AG09319 (cell line): ENCODE measurements at places on chromosomes 3 and 15.

DNA sequence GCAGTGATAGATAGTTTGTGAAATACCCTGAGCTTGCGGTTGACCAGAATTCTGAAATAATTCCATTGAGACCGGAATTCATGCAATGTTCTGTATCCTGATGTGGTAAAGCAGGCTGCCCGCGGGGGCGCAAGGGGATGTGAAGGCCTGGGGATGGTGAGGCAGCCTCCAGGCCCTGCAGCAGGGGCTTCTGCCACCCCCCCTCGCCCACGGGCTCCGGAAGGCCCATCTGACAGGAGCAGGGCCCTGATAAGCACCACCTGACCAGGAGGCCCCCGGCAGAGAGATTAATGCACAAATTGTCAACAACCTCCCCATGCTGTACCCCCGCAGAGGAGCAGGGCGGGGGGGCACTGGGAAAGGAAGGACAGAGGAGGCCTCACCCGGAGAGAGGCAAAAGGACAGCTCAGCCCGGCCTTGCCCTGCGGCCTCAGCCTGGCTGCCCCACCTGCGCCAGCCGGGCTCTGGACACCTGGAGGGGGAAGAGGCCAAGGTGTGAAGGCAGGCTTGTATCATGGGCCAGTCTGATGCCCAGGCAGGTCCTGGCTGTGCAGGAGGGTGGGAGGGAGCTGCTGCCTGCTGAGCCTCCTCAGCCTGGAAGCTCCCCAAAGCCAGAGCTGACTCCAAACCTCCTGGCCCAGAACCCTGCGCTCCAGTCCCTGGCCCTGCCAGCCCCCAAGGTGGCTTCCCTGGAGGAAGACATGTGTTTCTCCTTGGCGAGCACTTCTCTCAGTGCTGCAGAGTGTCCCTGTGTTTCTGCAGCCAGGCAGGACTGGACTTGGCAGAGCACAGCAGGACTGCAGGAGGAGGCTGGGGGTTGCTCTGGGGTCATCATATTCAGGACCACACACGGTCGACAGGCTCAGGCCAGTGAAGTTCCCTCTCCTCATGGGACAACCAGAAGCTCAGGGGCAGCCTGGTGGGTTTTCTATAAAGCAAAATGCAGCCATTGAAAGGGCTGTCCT is 46.5 kb downstream of the RPN1 start:
- DNase-seq, result no peak

- no peak for DNase-seq
These were observed 495.9 kb upstream of the NECTIN3 start for GRCh38 chr3:110575702-110576101.

DNA sequence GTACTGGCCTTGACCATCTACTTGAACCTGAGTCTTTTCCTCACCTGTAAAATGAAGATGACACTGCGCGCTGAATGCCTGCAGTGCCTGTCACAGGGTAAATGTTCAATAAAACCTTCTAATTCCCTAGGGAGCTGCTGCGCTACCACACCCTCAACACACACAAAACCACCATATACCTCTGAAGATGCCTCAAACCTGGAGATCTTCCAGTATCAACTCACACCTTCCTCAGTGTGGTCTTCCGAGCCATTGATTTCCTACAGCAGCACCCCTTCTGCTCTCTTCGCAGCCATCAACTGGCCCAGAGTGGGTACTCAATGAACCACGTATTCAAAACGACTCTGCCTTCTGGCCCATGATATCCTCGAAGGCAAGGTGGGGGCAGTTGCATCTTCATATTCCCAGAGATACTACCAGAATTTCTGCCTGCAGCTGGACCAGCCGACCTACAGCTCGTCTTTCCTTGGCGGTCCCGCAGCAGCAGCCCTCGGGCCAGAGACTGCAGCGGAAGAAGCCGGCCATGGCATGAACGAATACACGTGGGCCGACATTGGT is 695 bp downstream of the RPL32 start:
- DNase-seq, result no peak

- DNase-seq, result no peak
These were observed 12.3 kb downstream of the ISLR start for GRCh38 chr15:74185710-74186348.

GRCh38 chr15:59332009-59332408 is 40.7 kb downstream of the MYO1E start:
- DNase-seq, result no peak

- DNase-seq, result no peak
These were observed 252.8 kb downstream of the ZIC1 start for GRCh38 chr3:147661916-147662315.

GRCh38 chr15:85282504-85283115 is 97.8 kb upstream of the AKAP13 start:
- no peak for DNase-seq

GRCh38 chr15:80977627-80978036 is 12.0 kb downstream of the MESD start:
- DNase-seq, result no peak

- DNase-seq, result no peak
These were observed 9.8 kb downstream of the P2RY14 start for GRCh38 chr3:151268267-151269235.

DNA sequence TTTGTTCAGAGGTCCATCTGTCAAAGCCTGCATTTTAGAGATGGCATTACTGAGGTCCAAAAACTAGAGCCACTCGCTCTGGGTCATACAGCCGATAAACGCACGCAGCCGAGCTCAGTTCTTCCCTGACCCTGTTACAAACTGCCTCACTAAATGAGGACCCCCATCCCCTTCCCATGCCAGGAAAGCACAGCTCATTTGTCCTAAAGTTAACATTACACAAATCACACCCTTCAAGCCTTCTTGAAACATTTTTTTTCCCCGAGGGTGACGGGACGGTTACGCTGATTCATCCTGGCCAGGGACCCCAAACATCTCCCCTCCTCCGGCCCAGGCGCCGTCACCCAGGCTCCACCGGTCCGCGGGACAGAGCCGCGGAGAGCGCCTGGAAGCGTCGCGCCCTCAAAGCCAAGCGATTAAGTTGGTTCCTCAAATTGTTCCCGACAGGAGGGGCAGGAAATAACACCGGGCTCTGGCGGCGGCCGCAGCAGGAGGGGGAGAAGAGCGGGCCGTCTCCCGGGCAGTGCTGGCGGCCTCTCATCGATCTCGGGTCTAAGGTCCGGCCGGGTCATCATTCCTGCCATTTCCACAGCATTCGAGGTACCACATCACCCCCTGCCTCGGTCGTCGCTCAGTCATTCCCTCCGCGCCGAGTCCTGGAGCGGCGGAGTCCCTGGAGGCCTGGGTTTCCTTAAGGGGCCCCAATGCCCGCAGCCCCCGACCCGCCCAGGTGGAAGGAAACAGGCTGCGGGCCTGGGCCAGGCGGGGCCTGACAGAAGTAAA is 619 bp upstream of the CMTM8 start:
- DNase-seq, result no peak

GRCh38 chr3:66582721-66583423 is 82.0 kb upstream of the LRIG1 start:
- peak; percentile 36 for DNase-seq

GRCh38 chr15:30984542-30984941 is 6.9 kb downstream of the MTMR10 start:
- no peak for DNase-seq

DNA sequence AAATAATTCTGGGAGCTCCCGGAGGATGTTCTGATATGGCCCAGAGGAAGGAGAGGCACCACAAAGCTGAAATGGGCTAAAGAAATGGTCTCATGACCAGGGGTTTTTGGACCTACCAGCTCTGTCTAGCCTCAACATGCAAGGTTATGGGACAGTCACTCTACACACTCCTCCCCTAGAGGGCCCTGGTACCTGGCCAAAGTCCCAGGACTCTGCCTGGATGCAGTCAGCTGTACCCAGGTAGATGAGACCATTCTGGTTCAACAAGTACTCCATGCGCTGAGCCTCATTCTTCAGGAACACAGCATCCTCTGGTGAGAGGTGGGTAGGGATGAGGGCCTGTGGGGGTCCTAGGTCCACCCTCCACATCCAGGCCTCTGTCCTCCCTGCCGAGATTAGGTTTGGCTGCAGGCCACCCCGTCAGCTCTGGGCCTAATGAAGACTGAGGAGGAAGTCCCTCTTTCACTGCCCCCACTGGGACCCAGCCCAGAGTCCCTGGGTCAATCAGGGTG is 9.5 kb downstream of the EPB42 start:
- no peak for DNase-seq

DNA sequence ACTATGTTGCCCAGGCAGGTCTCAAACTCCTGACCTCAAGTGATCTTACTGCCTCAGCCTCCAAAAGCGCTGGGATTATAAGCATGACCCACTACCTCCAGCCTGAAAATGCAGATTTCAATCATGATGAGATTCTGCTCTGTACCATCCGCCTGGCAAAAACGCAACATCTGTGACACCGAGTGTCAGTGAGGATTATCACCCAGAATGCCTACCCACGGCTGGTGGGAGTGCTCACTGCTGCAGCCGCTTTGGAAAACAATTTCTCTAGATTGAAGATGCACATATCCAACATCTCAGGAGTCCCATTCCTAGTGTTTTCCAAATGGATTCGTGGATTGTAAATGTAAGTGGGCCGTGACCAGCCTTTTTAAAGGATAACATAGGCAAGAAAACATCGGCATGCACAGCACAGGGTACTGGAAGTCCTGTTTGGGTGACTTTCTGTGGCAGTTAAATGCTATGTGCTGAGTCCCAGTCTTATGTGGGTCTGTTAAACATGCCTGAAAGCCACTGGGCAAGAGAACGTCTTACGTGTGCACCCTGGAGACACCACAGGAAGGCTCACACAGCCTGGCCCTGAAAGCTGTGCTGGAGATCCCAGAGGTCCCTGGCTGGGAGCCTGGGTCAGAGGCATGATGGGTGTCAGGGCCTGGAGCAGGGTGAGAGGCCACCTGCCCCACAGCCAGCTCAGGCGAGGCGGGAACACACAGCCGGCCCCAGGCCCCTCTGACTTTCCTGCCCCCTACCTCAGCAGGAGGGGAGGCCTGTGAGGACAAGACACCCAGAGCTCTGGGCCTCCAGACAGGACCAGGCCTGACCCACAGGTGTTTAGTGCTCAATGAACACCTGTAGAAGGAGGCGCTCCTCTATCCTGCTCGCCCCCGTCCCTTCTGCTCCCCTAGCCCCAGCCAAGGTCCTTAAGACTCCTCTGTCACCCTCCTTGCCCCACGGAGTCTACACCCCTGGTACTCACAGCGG is 918 bp downstream of the PRSS50 start:
- no peak for DNase-seq

DNA sequence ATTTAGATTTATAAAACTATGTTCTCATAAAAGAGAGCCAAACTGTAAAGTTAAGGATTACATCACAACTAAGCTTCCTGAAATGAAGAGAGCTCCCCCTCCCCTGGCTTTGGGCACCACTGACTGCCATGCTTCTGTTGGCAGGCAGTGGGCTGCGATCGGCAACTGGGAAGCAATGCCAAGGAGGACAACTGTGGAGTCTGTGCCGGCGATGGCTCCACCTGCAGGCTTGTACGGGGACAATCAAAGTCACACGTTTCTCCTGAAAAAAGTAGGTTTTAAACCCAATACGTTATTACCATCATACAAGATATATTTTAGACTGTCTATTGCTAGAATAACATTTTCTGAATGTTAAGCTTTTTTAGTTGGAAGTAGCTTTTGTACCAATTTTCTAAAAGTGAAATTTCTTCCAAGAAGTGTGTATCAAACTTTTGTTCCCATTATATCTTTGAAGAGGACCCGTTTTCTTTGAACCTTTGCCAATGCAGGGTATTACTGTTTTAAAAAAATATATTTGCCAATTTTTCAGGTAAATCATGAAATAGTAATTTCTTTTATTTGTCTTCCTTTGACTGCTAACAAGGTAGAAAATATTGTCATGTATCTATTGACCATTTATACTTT is 184.1 kb downstream of the ADAMTSL3 start:
- no peak for DNase-seq

DNA sequence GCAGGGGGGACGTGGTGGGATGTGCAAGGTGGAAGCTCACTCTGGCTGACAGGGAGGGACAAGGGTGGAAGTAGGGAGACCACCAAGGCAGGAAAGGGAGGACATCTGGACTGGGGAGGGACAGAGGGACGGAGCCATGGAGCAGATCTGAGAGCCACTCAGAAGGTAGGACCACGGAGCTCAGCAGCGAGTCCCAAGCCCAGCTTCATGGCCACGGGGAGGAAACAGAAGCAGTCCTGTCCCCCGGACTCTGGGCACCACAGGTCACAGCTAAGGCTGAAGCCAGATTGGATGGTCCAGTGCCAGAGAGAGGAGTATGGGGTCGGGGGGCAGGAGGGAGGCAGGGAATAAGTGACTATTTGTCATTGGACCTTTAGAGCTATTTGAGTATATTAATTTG is 220.1 kb downstream of the TBC1D2B start:
- no peak for DNase-seq

DNA sequence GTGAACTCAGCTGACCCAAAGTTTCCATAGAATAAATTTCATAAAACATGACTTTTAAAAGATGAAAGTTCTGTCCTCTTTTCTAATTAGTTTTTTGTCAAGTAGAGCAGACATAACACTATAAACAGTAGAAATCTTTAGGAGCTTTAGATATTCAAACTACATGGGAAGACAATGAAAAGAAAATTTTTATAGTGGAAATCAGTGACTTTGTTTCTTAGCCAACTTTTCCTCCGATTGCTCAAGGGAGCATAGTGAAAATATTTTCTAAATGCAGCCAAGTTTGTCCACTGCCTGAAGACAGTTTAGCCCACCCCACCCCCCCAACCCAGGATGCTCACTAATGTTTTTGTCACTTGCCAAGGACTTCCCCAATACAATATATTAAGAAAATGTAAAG is 114.9 kb downstream of the PLD1 start:
- no peak for DNase-seq

DNA sequence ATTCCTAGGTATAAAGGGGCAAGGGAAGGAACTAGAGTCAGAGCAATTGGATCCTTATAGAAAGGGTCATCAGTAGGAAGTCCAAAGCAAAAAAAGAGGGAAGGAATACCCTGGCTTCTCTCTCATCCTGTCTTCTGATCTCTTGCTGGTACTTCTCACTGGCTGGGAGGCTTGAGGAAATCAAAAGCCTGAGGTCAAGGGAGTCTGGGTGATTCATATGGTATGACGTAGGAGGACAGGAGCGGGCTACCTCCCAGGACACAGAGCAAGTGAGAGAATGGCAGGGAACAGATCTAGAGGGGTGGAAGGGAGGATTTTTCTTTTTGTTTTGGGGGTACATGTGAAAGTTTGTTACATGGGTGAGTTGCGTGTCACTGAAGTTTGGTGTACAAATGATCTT is 76.0 kb downstream of the CFAP20DC start:
- no peak for DNase-seq

DNA sequence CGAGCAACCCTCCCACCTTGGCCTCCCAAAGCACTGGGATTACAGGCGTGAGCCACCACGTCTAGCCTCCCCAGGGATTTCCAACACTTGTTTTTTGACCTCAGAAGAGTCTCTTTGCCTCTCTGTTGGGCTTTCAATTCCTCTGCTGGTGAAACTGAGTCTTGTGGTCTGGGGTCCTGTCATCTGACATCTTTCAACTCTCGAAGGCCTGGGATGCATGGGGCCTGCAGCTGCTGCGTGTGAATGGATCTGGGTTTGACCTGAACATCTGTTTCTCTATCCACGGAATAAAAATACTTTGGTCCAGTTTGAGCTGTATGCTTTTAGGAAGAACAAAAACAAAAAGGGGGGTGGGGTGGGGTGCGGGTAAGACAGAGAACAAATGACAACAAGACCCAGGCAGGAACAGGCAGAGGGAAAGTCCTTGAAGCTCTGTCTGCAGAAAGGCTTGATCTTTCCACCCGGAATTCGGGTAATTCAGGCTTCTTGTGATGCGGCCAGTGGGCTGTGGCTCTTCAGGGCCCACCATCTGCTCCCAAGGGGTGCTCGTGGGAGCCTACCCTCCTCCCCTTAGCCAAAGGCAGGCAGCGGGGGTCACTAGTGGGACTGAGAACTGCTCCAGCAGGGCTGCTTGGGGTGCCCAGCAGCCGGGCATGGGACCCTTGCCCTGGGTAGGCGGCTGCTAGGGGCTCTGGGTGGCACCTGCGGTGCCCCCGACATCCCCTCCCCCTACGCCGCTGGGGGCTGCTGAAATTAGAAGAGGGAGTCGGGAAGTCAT is 71.5 kb downstream of the SLC12A8 start:
- DNase-seq, result no peak
